ENCODE measurements at places on chromosomes 11 and 22. TPM values are rescaled to one million over a fixed set of nuclear protein-coding genes. Genes with fewer than 3 reads are reported as not detected.

DNA sequence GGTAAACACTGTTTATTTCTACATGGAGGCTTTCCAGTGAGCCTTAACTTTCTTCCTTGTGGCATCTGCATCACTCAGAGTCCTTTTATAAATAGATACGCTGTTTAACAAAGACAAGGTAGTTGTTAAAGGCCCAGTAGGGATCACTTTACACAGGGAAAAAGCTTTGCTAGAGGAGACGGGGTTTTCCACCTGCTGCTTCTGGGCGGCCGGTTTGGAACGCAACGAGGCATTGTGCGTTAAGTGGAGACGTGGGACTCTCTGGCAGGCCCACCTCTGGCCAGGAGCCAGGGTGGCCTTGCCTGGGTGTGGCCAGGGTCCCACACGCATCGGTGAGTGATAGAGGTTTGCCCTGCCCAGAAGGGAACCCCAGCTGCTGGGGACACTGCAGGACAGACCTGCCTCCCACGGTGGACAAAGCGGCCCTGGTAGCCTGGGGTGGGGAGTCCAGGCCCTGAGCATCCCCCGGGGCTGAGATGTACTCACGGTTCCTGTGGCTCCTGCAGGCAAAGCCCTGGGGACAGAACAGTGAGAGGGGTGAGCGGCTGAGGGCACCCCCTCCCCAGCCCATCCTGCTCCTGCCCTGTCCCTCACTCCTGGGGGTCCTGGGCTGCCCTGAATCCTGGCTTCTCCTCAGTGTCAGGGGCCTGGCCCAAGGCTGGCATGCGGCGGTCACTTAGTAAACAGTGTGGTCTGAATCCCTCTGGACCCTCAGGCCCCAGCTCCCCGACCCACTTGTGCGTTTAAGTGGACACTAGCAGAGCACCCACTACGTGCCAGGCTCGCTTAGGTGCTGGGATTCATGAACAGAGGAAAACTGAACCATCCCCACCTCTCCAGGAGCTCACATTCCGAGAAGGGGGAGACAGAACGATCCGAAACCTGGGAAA lies 4.2 kb downstream of the IL17REL start:
- peak; percentile 12 for DNase-seq

GRCh38 chr22:37462983-37463382 lies 23.2 kb downstream of the MFNG start:
- DNase-seq, result peak; percentile 80

The OMP gene
- total RNA-seq, result 1.0 TPM

DNA sequence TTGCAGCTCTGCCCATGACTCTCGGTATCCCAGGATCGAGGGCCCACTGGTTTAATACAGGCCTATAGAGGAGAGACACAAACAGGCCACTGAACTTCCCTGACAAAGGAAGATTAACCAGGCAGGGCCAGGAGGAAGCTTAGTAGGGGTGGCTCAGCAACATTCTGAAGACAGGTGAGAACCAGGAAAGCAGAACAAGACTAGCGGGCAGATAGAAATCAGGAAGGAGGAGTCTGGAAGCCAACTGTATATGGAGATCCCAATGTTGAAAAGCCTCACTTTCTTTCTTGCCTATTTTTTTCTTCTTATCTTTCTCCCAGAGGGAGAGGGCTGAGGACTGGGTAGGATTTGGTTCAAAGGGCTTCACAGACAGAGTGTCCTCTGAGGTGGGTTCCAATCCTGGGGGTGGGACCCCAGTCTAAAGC lies 5.4 kb downstream of the PI4KA start:
- DNase-seq, result no peak

The CCDC157 gene
- 5.4 TPM for total RNA-seq

GRCh38 chr11:129447654-129448239 lies 72.1 kb downstream of the BARX2 start:
- DNase-seq, result no peak

GRCh38 chr11:15920856-15921629 lies 435.3 kb downstream of the SOX6 start:
- no peak for DNase-seq

The SHANK2 gene
- total RNA-seq, result 5.9 TPM

DNA sequence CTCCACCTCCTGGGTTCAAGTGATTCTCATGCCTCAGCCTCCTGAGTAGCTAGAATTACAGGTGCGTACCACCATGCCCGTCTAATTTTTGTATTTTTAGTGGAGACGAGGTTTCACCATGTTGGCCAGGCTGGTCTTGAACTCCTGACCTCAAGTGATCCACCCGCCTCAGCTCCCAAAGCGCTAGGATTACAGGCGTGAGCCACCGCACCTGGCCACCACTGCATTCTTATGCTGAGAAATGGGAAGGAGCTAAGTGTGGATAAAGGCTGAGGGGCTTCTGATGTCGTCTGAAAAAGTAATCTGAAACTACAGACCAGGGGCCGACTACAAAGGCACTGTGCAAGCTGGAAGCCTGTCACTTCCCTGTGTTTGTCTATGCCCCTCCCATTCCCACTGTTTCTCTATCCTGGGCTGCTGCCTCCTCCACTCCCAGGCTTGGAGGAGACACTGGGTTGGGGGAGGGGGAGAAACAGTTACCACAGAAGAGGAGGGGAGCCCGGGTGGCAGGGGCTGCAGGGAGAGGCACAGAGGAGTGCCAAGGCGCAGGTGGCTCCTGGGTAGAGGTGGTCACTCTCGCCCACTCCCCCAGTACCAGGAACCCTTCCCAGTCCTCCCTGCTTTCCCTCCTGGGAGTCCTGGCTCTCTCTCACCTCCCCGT lies 2.9 kb upstream of the MTA2 start:
- no peak for DNase-seq

The CDC42BPG gene
- 5.7 TPM for total RNA-seq

GRCh38 chr11:93784935-93785360 lies 866 bp downstream of the MED17 start:
- no peak for DNase-seq

The CECR2 gene
- total RNA-seq, result 10.4 TPM

GRCh38 chr22:27990451-27990840 lies 71.4 kb upstream of the PITPNB start:
- no peak for DNase-seq

DNA sequence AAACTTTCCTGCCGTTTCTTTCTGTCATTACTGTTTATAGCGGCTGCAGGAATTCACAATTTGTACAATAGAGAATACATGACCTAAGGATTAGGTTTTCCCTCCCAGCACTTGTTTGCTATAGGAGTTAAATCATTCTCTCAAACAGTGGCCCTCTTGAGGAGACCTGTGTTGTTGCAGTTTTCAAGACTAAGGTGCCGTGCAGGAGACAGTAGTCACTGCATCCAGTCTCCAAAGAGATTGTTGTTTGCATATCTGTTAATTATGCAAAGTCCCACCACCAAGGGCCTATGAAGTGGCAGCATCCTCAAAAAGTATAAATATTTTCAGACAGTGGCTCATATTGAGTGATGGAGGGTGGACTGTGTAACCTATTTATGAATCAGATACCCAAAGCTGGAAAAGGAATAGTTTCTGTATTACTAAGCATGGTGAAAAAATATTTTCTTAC lies 2.3 kb downstream of the PRSS23 start:
- DNase-seq, result peak; percentile 57

GRCh38 chr22:38740116-38740723 lies 15.6 kb downstream of the SUN2 start:
- DNase-seq, result no peak

GRCh38 chr11:83782329-83782728 lies 496.2 kb upstream of the CCDC90B start:
- DNase-seq, result no peak

Measured in tongue (tissue), 3 donors.